ENCODE measurements at places on chromosomes 16 and 17. TPM values are rescaled to one million over a fixed set of nuclear protein-coding genes. Genes with fewer than 3 reads are reported as not detected.

ARHGAP44 gene
- 0.39 TPM for total RNA-seq

KRTAP4-5 gene
- total RNA-seq: not detected

WNT9B gene
- not detected for total RNA-seq

GRCh38 chr16:86133377-86133776, 234.4 kb downstream of the IRF8 start:
- DNase-seq: no peak

DNA sequence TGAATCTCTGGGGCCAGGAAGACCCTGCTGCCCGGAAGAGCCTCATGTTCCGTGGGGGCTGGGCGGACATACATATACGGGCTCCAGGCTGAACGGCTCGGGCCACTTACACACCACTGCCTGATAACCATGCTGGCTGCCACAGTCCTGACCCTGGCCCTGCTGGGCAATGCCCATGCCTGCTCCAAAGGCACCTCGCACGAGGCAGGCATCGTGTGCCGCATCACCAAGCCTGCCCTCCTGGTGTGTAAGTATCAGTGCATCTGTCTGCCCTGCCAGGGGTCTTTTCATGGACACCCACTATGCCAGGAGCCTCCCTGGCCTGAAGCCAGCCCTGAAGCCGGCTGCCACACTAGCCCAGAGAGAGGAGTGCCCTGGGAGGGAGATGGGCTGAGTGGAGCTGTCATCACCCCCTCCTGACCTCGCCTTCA, at the start of gene CETP:
Gene CETP (plus strand): TSS at position 100 of the 431 bp plus-strand sequence. CDS start 30 bp downstream, at position 130.
- DNase-seq: peak; percentile 27

- no peak for DNase-seq
Observed at GRCh38 chr16:11410376-11411058, 65.3 kb downstream of the RMI2 start.

DNA sequence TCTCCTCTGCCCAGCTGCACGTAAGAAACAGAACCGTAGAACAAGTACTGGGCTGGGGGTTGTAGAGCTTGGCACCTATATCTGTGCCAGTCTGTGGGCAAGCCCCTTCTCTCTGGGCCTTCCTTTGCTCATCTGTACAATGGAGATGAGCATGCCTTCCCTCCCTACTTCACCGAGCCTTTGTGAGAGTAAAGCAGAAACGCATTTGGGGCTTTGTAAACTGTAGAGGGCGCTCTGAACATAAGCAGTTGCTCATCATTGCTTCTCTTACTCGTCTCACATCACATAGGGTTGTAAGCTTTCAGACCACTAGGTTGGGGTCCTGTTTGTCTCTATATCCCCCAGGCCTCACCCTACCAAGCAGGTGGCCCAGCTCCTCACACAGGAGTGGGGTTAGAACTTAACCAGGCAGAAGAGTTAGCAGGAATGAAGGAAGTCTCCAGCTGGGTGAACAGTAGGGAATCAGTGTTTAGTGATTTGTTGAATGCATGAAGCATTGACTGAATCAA, 15.1 kb downstream of the SAMD14 start:
- peak; percentile 63 for DNase-seq

DNA sequence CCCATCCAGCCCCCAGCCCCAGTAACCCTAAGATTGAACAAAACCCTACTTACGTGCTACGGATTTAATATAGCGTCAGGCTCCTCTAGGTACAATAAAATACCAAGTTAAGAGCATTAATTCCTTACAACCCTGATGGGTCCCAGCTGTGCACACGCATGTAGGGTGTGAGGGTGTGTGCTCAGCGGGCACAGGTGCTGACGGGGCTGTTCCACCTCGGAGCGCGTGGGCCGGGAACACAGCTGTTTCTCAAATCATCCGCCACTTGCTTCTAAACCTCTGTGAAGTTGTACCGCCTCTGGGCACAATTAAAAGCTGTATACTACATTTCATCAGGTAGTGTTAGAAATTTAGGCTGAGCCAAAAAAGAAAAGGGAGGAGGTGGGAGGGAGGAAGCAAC, 478.6 kb downstream of the MAF start:
- DNase-seq: no peak

DNA sequence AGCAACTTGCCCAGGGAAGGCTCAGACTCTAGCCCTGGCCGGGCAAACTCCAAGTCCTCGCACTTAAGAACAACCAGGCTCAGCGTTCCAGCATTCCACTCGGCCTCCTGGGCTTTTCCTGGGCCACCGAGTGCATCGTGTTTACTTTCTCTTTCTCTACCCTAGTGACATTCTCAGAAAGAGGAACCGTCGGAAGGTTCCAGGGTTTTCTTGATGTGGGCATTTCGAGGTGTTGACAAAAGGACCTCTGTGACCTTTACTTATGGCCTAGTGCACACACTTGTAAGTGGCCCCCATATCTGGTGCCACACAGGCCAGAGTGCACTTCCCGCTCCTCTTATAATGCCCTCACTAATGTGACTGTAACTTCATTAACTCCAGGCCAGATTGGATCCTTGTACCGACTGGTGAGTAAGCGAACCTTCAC, 3.1 kb upstream of the BANP start:
- no peak for DNase-seq
